ENCODE measurements at places on chromosomes 13 and 19.
A peak's percentile ranks its signal among the peaks of the same experiment; 100 is the strongest.

DNA sequence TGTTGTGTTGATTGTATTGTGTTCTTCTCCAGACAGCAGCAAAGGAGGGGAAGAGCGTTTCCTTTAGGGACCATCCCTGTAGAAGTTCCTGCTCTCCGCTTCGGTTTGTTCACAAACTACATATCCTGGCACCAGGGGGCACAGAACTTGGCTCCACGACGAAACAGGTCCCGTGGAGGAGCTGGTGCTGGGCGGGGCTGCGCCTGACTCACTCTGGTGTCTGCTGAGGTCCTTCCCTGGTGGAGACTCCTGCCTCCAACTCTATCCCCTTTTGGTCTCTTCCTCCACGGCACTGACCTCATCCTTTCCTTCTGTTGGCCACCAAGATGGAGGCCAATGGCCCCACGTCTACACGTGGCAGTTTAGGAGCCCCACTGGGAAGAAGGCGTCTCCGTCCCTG is 14.7 kb downstream of the TMPRSS9 start:
- no peak for DNase-seq

DNA sequence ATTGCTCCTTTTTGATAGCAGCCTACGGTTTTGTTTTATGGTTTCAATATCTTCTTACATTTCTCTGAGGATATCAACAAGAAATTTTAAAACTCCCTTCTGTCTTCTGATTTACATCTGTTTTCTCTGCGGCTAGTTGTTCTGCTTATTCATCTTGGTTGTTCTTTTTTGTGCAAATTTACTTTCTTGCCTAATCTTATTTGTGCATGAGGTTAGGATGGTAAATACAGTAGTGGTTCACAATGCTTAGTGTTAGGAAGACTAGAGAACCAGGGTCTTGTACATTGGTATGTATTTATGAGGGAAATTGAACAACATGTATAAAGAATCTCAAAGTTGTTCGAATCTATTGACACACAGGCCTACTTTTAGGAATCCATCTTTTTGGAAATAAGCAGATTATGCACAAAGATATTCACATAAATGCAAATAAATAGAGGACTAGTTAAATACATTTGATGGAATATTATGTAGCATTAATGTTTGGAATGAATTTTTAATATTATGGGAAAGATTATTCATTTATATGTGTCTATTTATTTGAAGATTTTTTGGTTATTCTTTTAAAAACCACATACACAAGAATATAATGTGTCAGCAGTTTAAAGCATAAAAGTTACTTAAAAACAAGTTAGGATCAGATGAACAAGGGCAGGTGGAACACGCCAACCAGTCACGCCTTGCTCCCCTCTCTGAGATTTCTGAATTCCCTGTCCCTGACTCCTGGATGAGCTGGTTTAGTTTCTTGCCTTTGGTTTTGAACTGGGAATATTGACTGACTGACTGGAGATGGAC is 51.4 kb upstream of the RFC3 start:
- DNase-seq = no peak

DNA sequence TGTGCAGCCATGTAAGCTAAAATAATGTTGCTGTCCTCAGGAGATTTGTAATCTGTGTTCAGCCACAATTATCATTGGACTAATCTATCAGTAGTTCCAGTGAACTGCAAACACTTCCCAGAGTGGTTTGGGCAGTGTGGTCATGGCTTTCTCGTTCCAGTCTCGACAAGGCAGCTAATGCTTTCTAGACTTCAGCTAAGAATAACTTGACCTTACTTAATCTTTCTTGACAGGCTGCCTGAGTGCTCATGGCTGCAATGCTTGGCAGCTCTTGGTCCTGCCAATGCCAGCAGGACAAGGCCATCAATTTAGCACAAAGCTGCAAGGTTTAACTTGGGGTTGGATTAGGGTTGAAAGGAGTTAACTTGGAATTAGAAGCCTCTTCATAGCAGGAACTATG is 32.8 kb downstream of the ATP12A start:
- DNase-seq = no peak

GRCh38 chr19:7632340-7633203 is 947 bp downstream of the PCP2 start:
- no peak for DNase-seq

GRCh38 chr13:72208112-72208645 is 341.2 kb upstream of the DACH1 start:
- DNase-seq = no peak

- DNase-seq = no peak
Observed at GRCh38 chr13:26529441-26529840, 28.0 kb upstream of the WASF3 start.

DNA sequence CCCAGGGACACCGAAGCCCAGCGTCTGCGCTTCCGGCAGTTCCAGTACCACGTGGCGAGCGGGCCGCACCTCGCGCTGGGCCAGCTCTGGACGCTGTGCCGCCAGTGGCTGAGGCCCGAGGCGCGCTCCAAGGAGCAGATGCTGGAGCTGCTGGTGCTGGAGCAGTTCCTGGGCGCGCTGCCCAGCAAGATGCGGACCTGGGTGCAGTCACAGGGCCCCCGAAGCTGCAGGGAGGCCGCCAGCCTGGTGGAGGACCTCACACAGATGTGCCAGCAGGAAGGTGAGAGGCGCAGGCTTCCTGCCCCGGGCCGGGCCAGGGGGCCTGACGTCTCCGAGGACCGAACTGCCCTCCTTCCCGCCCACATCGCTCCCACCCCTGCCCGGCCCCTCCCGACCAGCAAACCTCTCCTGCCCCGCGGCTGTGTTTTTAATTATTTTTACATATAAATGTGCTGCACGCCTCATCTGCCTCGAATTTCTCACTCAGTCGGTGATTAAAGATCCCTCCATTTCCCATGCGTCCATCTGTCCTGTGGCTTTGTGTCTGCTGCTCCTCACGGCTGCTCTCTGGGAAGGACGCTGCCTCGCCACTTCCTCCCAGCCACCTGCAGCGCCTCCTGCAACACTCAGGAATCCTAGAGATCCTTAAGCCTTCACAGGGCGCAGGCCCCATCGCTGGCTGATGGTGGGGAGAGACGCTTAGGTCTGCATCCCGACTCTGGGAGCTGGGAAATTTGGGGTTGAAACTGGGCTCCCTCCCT is 4.3 kb downstream of the ZSCAN1 start:
- DNase-seq = peak; percentile 59

- no peak for DNase-seq
Observed at GRCh38 chr19:50051964-50052363, 26.2 kb downstream of the ZNF473 start.

GRCh38 chr19:58385313-58385890 is 1.7 kb upstream of the RPS5 start:
- no peak for DNase-seq
